ENCODE measurements at places on chromosomes 2 and 18. TPM values are rescaled to one million over a fixed set of nuclear protein-coding genes. Genes with fewer than 3 reads are reported as not detected.
A peak's percentile ranks its signal among the peaks of the same experiment; 100 is the strongest.

The CDH7 gene
- 5.5 TPM for total RNA-seq

DNA sequence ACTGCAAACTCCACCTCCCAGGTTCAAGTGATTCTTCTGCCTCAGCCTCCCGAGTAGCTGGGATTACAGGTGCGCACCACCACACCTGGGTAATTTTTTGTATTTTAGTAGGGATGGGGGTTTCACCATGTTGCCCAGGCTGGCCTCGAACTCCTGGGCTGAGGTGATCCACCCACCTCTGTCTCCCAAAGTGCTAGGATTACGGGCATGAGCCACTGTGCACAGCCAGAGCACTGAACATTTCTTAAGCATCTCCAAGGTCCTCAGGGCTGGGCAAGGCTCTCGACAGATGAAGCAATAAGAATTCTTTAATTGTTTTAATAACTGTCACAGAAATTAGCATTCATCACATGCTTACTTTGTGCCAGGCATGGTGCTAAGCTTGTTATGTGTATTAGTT lies 4.1 kb downstream of the ATOH8 start:
- no peak for DNase-seq
- no peak overlapping the region for H3K4me3 ChIP-seq
- H3K4me1 ChIP-seq: peaks cover 19% of the 10 kb centered on the region
- no peaks in the 10 kb centered on the region for H3K36me3 ChIP-seq
- no peak overlapping the region for H3K27ac ChIP-seq

GRCh38 chr18:68436485-68436884 lies 278.4 kb downstream of the TMX3 start:
- peaks cover 11% of the 10 kb centered on the region for H3K4me1 ChIP-seq
- no peaks in the 10 kb centered on the region for H3K36me3 ChIP-seq
- no peak overlapping the region for H3K27ac ChIP-seq
- no peak for DNase-seq
- no peaks in the 10 kb centered on the region for H3K27me3 ChIP-seq

GRCh38 chr2:152176113-152176714 lies 651 bp upstream of the STAM2 start:
- peaks cover 12% of the 10 kb centered on the region for H3K4me1 ChIP-seq
- no peaks in the 10 kb centered on the region for H3K36me3 ChIP-seq
- peak overlapping the region; percentile 99 for H3K27ac ChIP-seq

- no peak overlapping the region for H3K4me3 ChIP-seq
- DNase-seq: no peak
- H3K27me3 ChIP-seq: no peaks in the 10 kb centered on the region
- peak overlapping the region; percentile 31 for H3K27ac ChIP-seq
Observed at GRCh38 chr2:149572102-149572953, 15.2 kb downstream of the MMADHC start.

The DUSP2 gene
- total RNA-seq: 4.5 TPM

The ALK gene
- 7.7 TPM for total RNA-seq

- peaks cover 3% of the 10 kb centered on the region for H3K36me3 ChIP-seq
- H3K27ac ChIP-seq: no peak overlapping the region
- DNase-seq: no peak
Observed at GRCh38 chr18:39500306-39500705, 1934.7 kb upstream of the CELF4 start.

DNA sequence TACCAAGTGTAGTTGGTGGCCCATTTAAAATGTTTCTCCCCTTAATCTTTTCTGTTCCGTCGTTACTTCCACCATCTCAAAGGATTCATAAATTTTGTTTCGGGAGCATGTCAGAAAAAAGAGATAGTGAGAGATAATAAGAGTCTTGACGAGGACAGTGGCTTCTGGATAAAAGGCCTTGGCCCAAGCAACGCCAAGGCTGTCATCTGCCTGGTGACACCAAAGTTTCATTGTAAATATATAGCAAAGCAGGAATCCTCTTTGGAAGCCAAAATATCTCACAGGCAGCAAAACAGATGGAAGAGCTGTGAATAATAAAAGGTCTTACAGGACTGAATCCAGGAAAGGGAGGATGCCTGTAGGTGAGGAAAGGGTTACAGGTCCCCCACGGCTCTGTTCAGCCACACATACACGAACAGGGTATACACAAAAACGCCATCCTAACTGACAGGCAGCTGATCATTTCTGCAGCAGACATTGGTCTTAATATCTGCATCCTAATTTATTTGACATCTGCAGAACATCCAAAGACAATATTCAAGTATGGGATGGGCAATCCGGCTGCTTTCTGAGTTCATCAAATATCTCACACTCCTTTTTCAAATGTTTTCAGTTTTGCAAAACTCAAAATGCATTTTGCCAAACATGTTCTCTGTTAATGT lies 382.8 kb downstream of the OSR1 start:
- no peaks in the 10 kb centered on the region for H3K36me3 ChIP-seq
- no peak overlapping the region for H3K27ac ChIP-seq
- peaks cover 32% of the 10 kb centered on the region for H3K4me1 ChIP-seq

DNA sequence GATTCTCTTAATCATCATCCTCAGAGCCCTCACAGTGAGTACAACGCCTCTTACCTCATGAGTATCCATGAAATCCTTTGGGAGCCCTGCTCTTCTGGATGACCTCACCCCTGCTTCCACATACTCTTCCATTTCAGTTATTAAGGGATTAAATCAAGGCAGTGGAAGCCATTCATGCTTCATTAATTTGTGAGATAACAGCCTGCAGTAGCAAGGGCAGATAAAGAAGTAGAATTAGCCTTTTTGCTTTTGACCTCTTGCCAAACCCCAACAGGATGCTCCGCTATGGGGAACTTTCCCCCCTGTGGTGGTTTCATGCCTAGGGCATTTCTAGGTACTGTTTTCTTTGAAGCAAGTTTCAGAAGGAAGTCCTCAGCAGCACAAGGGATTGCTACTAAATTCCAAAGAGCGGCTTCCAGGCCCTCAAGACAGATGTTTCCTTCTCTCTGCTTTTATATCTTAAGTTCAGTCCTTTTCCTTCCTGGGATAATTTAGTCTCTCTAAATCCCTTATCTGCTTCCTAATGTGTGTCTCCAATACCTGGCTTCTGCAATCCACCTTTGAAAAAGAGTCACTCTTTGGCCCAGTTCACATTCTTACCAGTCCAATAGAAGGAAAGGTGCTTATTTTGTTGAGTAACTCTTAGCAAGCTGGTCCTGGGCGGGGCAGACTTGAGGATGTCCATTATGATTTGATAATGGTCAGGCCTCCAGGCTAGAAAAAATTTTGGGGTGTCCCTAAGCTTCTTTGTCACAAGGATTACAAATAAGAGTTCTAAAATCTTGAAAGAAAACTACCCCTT lies 76.9 kb downstream of the MYO1B start:
- no peak overlapping the region for H3K4me3 ChIP-seq
- no peaks in the 10 kb centered on the region for H3K27me3 ChIP-seq
- peaks cover 50% of the 10 kb centered on the region for H3K4me1 ChIP-seq
- no peak overlapping the region for H3K27ac ChIP-seq
- DNase-seq: no peak

GRCh38 chr2:191020742-191021381 lies 6.9 kb upstream of the STAT1 start:
- no peak for DNase-seq
- H3K27ac ChIP-seq: no peak overlapping the region
- H3K4me1 ChIP-seq: no peaks in the 10 kb centered on the region
- no peak overlapping the region for H3K4me3 ChIP-seq

The CAD gene
- total RNA-seq: 51.6 TPM

- peaks cover 15% of the 10 kb centered on the region for H3K4me1 ChIP-seq
- no peak overlapping the region for H3K27ac ChIP-seq
- DNase-seq: no peak
- H3K4me3 ChIP-seq: peak overlapping the region; percentile 14
- peaks cover 5% of the 10 kb centered on the region for H3K27me3 ChIP-seq
- no peaks in the 10 kb centered on the region for H3K36me3 ChIP-seq
Observed at GRCh38 chr2:34123996-34124785, 525.1 kb upstream of the FAM98A start.

GRCh38 chr2:167859676-167860075 lies 387.7 kb downstream of the STK39 start:
- H3K36me3 ChIP-seq: no peaks in the 10 kb centered on the region
- H3K27ac ChIP-seq: no peak overlapping the region

The ASB18 gene
- total RNA-seq: not detected

- H3K4me3 ChIP-seq: no peak overlapping the region
- H3K36me3 ChIP-seq: no peaks in the 10 kb centered on the region
- no peak overlapping the region for H3K27ac ChIP-seq
- H3K27me3 ChIP-seq: peaks cover 5% of the 10 kb centered on the region
- DNase-seq: no peak
Observed at GRCh38 chr2:55976681-55977080, 53.1 kb upstream of the EFEMP1 start.

GRCh38 chr18:8813611-8814010 lies 108.3 kb downstream of the MTCL1 start:
- no peak overlapping the region for H3K27ac ChIP-seq
- DNase-seq: no peak
- H3K4me1 ChIP-seq: peaks cover 17% of the 10 kb centered on the region
- no peaks in the 10 kb centered on the region for H3K27me3 ChIP-seq
- peaks cover 36% of the 10 kb centered on the region for H3K36me3 ChIP-seq
- H3K4me3 ChIP-seq: no peak overlapping the region

- H3K4me3 ChIP-seq: no peak overlapping the region
Observed at GRCh38 chr2:160482673-160483072, 10.9 kb downstream of the RBMS1 start.

The CHRNG gene
- 0.87 TPM for total RNA-seq

DNA sequence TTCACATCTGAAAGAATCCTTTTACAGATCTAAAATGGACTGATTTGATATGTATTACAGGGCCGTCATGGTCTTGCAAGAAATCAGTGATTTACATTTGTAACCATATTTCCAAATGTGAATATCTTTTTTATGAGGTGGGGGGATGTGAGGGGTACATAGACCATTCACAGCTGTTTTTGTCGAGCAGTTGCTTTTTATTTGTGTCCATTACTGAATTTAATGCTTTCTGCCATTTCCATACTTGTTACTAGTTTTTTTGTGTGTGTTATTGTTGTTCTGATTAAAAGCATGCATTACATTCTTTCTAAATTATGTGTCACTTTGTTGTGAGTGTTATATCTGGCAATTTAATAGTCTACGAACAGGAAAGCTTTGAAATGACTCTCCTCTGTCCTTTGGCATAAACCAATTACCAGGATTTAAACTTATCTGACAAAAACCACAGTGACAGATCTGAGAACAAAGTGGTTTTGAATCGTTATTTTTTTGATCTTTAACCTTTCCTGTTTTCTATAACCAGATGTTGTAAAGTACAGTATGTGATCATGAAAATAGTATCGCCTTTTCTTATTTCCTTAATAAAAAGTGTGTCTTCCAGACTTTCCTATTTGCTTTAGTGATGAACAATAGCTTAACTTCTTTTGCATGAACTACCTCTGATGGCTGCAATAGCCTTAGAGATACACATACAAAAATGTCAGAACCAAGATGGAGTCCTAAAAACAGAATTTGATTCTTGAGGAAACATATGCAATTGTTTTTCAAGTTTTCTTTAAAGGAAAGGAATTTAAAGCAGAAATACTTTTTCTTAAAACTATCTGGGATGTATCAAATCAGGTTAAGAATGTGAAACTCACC lies 354.2 kb upstream of the ACVR2A start:
- no peak for DNase-seq
- H3K36me3 ChIP-seq: no peaks in the 10 kb centered on the region
- no peaks in the 10 kb centered on the region for H3K27me3 ChIP-seq

DNA sequence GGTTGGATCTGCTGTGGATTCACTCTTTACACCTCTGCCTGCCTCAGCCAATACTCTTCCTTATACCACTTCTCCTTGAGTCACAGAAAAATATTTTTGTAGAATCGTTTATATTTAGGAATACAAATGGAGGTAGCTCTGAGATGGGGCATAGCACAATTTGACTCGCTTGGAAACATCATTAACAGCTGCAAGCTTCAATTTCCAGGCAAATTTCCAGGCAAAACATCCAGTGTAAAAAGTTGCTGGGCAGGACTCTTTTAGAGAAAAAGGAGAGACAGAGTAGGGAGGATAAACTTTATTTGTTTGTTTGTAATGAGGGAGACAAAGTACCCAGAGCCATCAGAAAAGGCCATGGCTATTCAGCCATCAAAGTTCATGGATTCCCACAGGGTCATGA lies 74.4 kb upstream of the SOX11 start:
- H3K4me1 ChIP-seq: no peaks in the 10 kb centered on the region
- no peak overlapping the region for H3K27ac ChIP-seq
- DNase-seq: no peak
- no peaks in the 10 kb centered on the region for H3K36me3 ChIP-seq
- H3K4me3 ChIP-seq: no peak overlapping the region

The CHRND gene
- 0.60 TPM for total RNA-seq

- H3K4me1 ChIP-seq: peaks cover 45% of the 10 kb centered on the region
- no peak for DNase-seq
- H3K27ac ChIP-seq: peak overlapping the region; percentile 39
- no peaks in the 10 kb centered on the region for H3K27me3 ChIP-seq
- peaks cover 8% of the 10 kb centered on the region for H3K36me3 ChIP-seq
- no peak overlapping the region for H3K4me3 ChIP-seq
Observed at GRCh38 chr2:38264396-38265221, 112.5 kb downstream of the ATL2 start.

The SCN7A gene
- 1.8 TPM for total RNA-seq

DNA sequence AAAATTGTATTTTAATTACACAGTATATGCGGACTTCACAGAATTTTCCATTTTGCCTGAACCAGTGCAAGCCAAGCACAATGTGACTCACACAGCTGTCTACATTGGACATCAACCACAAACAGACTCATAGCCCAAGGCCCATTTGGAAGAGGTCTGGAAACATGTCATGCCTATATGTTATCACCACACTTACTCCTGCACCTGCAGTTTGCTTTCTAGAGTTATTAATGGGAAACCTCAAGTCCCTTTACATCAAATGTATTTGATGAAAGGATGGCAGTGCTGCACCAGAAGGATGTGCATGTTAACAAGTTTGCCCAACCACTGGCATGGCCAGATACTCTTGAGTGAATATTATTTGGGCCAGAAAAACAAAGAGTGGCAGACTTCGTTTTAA lies 548.9 kb upstream of the CDH2 start:
- H3K4me3 ChIP-seq: no peak overlapping the region
- DNase-seq: no peak
- H3K4me1 ChIP-seq: peaks cover 4% of the 10 kb centered on the region
- H3K27me3 ChIP-seq: no peaks in the 10 kb centered on the region

The CLEC4F gene
- total RNA-seq: not detected

- H3K4me3 ChIP-seq: no peak overlapping the region
- H3K27ac ChIP-seq: no peak overlapping the region
- no peaks in the 10 kb centered on the region for H3K27me3 ChIP-seq
Observed at GRCh38 chr2:16869711-16870110, 204.1 kb upstream of the CYRIA start.

- H3K4me1 ChIP-seq: peaks cover 26% of the 10 kb centered on the region
- H3K4me3 ChIP-seq: peak overlapping the region; percentile 91
- peak overlapping the region; percentile 98 for H3K27ac ChIP-seq
- no peak for DNase-seq
- H3K36me3 ChIP-seq: peaks cover 15% of the 10 kb centered on the region
Observed at GRCh38 chr2:8675543-8675942, 6.3 kb upstream of the ID2 start.

DNA sequence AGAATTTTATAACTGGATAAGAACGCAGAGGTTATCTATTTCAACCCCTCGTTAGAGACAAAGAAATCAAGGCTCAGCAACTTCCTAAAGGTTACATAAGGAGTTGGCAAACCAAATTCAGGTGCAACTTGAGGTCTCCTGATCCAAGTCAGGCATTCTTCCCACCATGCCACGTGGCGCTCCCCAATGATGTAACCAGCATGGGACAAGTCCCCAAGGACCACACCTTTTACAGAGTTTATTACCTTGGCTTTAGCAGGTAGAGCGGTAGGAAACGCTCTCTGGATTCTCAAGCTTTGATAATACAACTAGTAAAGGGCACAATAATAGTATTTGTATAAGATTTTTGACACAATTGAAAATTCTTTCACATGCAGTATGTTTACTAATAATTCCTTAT lies 26.7 kb upstream of the MBOAT2 start:
- no peak overlapping the region for H3K4me3 ChIP-seq
- no peak for DNase-seq
- no peaks in the 10 kb centered on the region for H3K36me3 ChIP-seq
- no peak overlapping the region for H3K27ac ChIP-seq
- H3K27me3 ChIP-seq: peaks cover 14% of the 10 kb centered on the region

The RFTN2 gene
- total RNA-seq: 0.07 TPM

The WBP1 gene
- total RNA-seq: 76.7 TPM

All from type B pancreatic cell (in vitro differentiated cells).